Skeletal muscle cell (primary cell): ENCODE measurements at places on chromosomes 16 and 17.
A peak's percentile ranks its signal among the peaks of the same experiment; 100 is the strongest.

- no peak for DNase-seq
These were observed 3.7 kb downstream of the RPH3AL start for GRCh38 chr17:348692-349425.

DNA sequence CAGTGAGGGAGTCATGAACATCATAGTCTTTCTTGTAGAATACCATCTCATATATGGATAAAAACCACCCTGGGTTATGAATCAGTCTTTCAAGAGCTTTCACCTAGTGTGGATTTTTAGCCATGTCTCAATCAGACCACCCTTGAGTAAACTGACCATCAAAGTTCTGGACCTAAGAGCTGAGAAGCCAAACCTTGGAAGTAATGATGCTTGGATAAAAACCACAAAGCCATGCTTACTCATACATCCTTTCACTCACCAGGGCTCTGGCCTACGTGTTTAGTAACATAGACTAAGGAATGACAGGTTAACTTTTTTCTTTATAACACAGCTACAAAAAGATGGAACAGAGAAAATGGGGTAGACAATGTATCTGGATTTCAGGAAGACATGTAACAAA lies 167.2 kb downstream of the STX8 start:
- peak; percentile 73 for DNase-seq

DNA sequence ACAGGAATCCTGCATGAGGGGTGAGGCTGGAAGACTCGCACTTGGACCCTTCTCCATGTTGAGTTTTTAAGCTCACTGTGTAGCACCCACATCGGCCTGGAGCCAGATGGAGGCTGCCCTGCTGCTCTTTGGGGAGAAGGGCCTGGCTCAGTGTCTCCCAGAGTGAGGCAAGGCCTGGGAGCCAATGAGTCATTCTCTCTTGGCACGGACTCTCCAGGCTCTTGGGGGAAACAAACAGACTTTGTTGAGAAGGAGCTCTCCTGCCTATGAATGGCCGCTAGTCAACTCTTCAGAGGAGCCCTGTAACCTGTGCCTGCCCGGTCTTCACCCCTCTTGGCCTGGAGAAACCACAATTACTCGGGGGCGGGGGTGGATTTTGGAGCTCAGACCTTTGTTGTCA lies 50.8 kb upstream of the MAF start:
- DNase-seq, result no peak

- DNase-seq, result no peak
These were observed 2.9 kb upstream of the ZSCAN10 start for GRCh38 chr16:3101841-3102470.

DNA sequence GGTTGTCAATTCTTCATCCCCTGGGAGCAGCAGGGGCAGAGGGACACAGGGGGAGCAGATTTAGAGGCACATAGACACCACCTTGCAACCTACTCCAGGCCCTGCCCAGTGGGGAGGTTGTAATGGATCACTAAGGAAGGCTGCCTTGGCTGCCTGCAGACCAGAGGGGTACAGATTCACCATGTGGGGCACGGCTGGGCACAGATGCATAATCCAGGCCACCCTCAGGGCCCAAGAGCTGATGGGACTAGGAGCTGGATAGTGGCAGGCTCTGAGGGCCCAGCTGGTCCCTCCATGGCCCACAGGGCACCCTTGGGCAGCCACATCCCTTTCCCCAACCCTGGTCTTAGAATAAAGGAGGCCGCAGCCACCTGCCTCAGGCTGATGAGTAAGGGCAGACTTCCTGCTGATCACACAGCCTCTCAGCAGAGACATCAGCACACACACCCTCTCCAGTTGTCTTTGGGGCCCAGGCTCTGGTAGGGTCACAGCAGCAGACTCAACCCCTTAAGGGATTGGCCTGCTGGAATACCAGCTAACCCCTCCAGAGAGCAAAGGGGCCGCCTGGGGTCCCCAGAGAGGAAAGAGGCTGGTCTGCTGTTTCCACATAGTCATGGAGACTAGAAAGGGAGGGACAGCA lies 224.9 kb downstream of the GSG1L start:
- no peak for DNase-seq

- no peak for DNase-seq
These were observed 4.1 kb upstream of the MRPL58 start for GRCh38 chr17:75008373-75008772.

DNA sequence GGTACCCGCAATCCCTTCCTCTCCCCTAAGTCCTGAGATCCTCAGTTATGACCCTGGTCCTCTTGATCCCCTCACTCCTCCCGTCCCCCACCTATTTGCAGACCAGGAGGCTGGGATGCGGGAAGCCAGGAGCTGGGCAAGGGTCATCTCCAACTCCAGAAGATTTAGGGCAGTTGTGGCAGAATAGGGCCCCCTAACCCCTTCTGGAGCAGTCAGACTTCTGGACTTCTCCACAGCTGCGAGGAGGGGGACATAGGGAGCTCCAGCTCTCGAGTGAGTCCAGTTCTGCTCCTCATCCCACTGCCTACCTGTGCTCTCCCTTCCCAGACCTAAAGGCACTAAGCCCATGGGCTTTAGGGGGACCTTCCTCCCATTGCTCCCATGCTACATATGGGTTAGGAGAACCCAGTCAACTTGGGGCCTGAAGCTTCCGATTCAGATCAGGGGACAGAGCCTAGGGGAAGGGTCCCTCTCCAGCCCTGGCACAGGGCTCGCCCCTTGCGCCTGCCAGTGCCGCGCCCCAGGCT lies 1.3 kb downstream of the WNK4 start:
- DNase-seq, result no peak

DNA sequence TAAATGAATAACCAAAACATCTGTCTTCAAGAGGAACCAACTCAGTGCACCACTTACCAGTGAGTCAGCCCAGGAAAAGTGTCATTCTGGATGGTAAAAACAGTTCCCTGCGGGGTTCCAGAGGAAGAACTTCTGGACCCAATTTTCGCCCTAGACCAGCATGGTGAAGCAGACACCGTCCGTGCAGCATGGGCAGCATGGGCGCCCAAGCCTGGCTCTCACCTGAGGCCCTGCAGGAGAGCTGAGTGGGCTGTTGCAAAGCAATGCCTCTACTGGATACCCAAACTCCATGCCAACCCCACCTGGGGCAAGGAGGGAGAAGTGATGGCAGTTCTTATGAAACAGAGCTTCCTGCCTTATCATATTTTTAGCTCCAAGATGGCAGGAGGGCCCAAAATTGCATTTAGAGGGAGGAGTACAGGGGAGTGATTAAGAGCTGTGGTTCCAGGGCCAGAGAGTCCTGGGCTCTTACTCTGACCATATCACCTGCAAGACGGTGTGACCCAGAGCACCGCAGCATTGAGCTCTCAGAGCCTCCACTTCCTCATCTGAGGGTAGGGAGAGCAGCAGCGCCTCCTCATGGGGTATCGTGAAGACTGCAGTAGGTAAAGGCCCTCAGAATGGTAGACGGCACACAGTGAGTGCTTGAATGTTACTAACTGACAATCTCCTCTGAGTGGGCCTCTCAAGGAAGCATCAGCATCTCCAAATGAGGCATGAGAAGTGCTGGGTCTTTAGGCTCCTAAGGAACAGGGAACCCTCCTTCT lies 16.6 kb upstream of the INPP5K start:
- no peak for DNase-seq

DNA sequence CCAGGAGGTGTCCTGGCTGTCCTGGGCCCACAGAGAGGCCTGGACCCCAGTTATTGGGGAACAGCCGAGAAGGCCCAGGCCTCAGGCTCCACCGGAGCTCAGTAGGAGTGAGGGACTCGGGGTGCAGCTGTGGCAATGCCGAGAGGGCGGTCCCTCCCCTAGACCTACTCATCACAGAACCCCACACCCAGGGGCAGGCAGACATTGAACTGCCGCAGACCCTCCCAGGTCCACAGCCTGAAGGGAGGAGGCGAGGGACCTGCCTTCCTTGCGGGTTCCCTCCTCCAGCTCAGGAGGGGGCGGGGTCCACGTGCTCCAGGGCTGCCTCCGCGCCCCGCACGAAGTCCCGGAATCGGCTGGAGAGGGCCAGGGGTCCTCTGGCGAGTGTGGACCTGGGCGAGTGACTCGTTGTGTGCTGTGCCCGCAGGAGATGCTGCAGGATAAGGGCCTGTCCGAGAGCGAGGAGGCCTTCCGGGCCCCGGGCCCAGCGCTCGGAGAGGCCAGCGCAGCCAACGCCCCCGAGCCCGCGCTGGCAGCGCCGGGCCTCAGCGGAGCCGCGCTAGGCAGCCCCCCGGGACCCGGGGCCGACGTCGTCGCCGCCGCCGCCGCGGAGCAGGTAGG lies 3.9 kb downstream of the TBX4 start:
- no peak for DNase-seq

DNA sequence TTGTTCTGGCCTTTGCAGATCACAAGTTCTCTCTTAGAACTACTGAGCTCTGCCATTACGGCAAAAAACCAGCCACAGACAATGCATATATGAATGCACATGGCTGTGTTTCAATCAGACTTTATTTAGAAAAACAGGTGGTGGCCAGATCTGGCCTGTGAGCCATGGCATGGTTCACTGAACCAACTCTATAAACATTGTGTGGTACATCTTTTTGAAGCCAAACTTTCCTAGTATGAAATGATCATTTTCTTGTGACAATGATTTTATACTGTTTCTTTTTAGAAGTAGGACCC lies 65.9 kb upstream of the AMZ2 start:
- DNase-seq, result no peak

DNA sequence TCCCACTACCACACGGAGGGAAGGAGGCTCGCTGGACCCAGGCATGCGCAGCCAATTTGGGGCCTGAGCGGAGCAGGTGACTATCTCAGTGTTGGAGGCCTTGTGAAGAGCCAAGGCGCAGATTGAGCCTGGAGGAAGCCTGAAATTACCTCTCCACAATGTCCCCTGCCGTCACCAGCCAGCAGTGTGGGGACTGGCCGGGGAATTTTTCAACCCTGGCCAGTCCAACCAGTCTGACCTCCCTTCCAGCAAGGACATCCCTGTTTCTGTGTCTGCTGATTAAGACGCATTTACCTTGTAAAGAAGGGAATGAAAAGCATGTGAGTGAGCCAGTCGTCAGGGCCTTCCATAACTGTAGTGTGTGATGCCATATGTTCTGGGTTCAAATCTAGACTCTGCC lies 198.1 kb upstream of the IRX3 start:
- no peak for DNase-seq

DNA sequence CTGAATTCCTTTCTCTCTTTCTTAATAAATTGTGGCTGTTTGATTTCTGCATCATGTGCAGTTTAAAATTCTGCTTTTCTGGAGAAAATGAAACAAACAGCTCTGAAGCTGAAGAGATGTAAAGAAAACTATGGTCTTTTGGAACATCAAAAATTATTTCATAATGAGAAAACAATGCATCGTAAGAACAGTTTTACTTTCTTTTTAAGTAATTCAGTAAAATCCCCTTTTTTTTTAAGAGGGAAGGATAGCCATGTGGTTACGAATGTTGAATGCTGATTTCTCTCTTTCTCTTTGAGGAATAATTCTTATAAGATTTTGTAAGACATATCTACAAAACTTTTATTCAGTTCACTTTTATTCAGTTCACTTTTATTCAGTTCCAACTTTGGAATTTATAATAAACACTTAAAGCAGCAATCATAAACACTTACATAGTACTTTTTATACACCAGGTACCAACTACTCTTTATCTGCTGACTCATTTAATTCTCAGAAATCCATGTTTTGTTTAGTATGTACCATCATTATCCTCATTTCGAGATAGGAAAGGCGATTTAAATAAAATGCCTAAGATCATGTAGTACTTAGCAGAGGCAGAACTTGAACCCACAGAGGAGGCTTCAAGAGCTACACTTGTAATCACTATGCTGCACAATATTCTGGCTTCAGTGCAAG lies 26.6 kb downstream of the CNTNAP4 start:
- DNase-seq, result no peak

- peak; percentile 36 for DNase-seq
These were observed 59.2 kb downstream of the BMERB1 start for GRCh38 chr16:15493466-15494180.

DNA sequence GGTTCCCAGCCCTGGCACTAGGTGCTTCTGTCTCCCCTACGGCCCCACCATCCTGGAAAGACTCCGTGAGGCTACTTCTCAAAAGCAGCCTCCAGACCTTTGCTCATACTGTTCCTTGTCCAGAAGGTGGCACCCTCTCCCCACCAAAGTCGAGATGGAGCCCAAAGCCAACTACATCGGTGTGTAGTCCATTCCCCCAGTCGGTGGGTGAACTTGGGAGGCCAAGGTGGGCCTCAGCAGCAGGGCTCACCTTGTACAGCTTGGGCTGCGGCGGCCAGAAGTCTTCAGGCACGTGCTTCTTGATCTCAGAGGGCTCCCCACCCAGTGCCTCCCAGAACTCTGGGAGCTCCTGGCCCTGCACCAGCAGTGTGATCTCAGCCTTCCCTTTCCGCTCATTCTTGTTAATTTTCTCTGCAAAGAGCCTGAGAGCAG lies 10.2 kb downstream of the FLII start:
- no peak for DNase-seq

DNA sequence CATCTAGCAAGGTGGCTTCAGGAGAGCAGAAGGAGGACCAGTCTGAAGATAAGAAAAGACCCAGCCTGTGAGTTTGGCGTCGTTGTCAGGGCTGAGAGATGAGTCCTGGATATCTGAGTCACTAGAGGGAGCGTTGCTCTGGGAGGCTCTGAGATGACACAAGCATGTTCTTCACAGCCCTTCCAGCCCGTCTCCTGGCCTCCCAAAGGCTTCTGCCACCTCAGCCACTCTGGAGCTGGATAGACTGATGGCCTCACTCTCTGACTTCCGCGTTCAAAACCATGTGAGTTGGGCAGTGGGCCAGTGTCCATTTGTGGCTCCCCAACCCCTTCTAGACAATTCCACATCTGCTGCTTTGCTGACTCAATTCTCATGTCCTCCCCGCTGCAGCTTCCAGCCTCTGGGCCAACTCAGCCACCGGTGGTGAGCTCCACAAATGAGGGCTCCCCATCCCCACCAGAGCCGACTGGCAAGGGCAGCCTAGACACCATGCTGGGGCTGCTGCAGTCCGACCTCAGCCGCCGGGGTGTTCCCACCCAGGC lies 2.3 kb downstream of the TGFB1I1 start:
- DNase-seq, result peak; percentile 62

GRCh38 chr17:18331879-18332278 lies 16.8 kb downstream of the SMCR8 start:
- no peak for DNase-seq

DNA sequence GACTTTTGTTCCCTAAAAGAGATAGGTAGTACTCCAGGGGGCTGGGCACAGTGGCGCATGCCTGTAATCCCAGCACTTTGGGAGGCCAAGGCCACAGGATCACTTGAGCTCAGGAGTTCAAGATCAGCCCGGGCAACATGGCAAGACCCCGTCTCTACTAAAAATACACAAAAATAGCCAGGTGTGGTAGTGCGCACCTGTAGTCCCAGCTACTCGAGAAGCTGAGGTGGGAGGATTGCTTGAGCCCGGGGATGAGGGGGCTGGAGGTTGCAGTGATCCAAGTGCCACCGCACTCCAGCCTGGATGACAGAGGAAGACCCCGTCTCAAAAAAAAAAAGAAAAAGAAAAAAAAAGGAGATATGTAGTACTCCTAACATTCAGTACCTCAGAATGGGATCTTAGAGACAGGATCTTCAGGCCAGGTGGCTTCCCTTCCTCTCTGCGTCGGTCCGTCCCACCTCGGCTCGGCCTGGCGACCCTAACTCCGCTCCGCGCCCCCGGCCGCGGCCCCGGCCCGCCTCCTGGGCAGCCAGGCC lies 89.6 kb downstream of the CDC27 start:
- no peak for DNase-seq

- no peak for DNase-seq
These were observed 4.0 kb downstream of the C1QBP start for GRCh38 chr17:5434984-5435383.
